ENCODE measurements at places on chromosomes 5 and 9.

DNA sequence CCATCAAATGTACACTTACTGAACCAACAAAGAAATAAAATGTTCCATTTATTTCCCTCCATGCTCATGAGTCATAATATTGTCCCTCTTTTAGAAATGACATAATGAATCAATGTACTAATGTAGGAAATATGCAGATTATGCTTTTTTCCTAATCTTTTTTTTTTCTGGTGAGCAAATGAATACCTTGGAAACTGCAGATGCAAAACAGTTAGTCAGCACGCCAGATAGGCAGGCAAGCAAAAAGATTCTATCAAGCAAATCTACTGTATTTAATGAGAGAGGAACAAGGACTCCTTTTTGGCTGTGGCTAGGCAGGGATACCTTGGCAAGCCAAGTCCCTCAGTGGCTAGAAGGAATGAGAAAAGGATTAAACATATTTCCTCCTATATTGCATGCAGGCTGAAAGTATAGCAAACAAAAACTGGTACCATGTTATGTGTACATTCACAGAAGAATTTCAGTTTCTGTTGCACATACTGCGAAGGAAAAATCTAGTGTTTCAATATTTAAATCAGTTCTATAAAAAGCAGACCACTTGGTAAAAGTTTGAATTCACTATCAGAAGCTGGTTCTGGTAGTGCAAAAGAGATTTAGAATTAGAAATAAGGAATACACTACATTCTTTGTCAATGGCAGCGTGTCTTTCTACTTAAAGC lies 605.4 kb downstream of the TLE1 start:
- DNase-seq, result no peak

DNA sequence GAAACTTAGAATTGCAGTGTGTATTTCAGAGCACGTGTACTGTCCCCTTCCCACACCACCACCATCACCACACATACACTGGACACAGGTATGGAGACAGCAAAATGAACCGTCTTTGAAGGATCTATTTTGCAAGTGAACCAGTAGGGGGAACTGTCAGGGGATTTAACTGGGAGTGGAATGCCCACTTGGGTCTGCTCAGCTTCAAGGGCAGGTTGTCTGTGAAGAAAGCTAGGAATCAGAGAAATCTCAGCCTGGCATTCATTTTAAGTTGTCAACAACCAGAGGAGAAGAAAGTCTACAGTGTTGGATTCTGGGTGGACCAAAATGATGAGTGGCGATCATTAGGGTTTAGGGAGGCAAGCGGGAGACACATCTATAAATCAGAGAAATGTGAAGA lies 147.0 kb downstream of the DCP2 start:
- no peak for DNase-seq

- no peak for DNase-seq
These were observed 7.9 kb downstream of the CMYA5 start for GRCh38 chr5:79697222-79698170.

DNA sequence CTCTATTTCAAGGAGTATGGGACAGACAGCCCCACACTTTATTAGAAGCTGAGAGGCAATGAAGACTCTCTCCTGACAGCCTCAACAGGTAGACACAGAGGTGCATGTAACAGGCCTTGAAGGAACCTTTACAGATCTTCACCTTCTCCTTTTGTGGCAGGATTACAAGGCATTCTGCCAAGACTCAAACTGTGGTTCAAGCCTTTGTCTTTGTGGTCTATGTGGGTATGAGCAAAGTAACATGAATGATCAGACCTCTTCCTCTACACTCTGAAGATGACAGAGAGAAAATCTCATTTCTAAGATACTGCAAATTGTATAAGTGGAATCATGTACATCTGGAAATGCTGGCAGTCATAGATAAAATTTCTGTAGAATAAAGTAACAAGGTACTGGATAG lies 346.9 kb downstream of the CDH9 start:
- DNase-seq, result no peak

GRCh38 chr9:71662082-71662481 lies 106.2 kb downstream of the CEMIP2 start:
- DNase-seq, result no peak

- DNase-seq, result no peak
These were observed 223.3 kb downstream of the NDUFS4 start for GRCh38 chr5:53783624-53784228.

GRCh38 chr9:75061169-75061568 lies 26.8 kb downstream of the NMRK1 start:
- DNase-seq, result no peak

DNA sequence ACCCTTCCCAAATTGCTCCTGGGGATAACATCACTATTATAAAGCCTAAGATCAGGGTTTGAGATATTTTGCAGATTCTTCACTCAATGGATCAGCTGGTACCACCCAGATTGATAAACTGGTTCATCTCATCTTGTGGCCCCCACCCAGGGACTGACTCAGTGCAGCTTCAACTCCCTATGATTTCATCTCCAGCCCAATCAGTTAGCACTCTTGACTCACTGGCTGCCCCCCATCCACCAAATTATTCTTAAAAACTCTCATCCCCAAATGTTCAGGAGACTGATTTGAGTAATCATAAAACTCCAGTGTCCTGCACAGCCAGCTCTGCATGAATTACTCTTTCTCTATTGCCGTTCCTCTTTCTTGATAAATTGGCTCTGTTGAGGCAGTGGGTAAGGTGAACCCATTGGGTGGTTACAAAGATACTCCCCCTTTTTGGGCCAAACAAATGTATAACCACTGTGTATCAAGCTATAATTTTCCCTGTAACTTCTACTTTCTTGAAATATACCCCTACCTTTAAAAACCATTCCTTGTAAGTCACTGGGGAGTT lies 263.3 kb upstream of the IL12B start:
- no peak for DNase-seq

DNA sequence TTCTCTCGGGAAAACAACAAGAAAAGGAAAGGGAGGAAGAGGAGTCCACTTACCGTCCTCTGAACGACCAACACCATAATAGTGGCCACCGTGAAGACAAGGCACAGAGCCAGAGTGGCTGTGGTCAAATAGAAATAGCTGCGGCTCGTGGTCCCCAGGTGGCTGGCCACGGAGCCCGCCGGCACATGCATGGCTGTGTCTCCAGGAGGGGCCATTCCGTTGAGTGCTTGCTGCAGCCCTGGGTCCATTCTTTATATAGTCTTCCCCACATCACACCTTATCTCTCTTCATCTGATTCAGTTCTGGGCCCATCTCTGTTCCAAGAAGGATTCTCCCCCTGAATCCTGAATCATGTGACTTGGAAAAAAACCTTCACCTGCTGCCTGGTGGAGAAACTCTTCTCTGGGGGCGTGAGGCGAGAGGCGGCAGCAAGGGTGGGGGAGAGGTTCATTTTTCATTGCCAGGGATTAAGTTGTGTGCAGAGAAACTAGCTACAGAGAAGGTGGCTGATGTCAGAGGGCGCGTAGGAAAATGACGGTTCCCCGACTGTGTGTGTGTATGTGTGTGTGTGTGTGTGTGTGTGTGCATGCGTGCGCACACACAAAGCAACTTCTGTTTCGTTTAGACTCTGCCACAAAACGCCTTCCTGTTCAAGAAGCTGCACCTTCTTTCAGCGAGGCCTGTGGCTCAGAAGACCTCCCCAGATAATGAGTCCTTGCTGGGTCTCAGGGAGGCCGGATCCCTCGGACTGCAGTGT lies at the start of gene TNFSF8:
Gene TNFSF8, minus strand, starts transcription at position 536 of the 757 bp plus-strand sequence. Its CDS starts 288 bp downstream, at position 248.
- peak; percentile 76 for DNase-seq

DNA sequence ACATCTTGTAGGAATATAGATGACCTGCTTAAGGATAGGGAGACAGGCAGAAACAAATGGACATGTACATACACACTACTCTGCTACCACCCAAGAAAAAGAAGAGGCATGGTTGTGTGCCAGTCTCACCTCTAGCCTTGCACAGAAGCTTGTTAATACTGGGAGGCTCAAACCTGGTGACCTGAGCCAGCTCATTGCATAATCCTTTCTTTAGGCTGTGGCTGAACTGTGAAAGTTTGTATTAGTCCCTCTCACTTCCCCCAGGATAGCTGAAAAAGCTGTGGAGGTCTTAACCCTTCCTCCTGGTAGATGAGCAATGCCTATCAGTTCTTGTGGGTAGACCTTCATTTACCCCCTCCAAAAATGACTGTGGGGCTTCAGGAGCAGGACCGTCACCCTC lies 28.7 kb downstream of the TPD52L3 start:
- DNase-seq, result no peak

- DNase-seq, result no peak
These were observed 8.0 kb downstream of the BRD3 start for GRCh38 chr9:134059661-134060395.

GRCh38 chr5:168892618-168893186 lies 313.5 kb upstream of the PANK3 start:
- DNase-seq, result no peak

DNA sequence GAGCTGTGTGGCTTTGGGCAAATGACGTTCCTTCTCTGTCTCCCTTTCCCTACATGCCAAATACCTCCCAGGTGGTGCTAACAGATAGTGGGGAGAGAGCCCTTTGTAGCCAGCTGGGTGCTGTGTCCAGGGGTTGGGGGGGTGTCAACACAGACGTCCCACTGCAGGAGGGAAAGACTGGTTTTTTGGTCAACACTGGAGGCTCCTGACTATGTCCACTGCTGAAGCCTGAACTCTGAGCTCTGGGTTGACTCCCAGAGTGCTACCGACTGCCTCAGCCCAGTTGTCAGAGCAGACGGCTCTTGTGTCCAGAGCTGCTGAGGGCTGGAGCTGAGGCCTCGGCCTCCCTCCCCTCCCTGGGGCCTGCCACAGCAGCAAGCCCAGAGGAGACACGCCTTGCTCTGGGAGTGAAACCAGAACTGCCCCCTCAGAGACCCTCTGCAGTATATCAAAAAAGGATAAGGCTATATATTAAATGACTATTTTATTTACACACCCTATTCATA lies 14.8 kb upstream of the SLC25A51 start:
- DNase-seq, result no peak

DNA sequence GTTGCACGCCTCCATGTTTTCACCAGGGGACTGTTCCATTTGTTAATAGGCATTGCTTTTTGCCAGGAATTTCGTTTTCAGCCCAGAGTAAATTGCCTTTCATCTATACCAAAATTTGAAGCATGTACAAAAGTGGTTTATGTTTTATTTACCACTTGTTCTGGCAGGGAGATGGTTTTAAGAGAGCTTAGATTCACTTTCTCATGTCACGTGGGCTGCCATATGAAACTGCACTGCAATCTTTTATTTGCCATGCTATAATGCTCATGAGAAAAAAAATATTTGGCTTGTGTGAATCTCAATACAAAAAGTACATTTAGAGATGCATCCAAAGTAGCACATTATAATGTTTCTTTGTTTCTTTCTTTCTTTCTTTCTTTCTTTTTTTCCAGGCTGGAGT lies 284.1 kb upstream of the GRIA1 start:
- no peak for DNase-seq

DNA sequence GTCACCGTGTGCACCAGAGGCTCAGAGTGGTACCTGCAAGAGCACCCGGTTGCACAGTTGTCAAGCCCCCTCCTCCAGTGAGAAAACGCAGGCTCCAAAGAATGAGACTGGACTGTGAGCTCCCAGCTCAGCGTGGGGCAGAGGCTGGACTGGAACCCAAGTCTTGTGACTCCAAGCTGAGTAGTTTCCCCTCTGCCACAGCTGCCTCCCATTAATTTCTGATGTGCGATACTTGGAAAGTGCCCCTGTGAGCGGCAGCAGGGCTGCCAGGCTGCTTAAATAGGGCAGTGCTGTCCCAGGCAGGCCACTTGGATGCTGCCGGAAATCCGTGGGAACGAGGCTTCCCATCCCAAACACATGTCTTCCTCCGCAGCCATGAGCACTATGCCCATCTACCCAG lies 62.2 kb upstream of the ANGPTL2 start:
- DNase-seq, result no peak

DNA sequence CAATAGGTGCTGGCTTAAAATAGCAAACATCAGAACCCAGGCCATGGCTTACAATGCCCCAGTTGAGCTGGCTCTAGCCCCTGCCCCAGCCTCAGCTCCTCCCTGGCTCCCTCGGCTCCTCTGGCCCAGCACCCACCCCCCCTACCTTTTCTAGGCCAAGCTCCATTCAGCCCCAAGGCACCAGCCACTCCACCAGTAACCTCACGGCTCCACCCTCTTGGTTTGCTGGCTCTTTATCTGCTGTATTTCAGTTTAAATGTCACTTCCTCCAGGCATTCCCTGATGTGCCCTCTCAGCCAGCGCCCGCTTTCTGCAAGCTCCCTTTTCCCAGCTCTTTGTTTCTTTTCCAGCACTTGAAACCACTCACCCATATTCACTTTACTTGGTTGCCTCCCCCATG lies 10.6 kb downstream of the C1QTNF2 start:
- no peak for DNase-seq

DNA sequence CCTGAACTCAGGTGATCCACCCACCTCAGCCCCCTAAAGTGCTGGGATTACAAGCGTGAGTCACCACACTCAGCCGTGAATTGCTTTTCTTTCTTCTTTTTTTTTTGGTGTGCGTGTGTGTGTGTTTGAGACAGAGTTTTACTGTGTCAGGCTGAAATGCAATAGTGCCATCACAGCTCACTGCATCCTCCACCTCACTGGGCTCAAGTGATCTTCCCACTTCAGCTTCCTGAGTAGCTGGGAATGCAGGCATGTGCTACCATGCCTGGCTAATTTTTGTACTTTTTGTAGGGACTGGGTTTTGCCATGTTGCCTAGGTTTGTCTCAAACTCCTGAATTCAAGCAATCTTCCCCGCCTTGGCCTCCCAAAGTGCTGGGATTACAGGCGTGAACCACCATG lies 113.7 kb upstream of the HAPLN1 start:
- DNase-seq, result no peak

DNA sequence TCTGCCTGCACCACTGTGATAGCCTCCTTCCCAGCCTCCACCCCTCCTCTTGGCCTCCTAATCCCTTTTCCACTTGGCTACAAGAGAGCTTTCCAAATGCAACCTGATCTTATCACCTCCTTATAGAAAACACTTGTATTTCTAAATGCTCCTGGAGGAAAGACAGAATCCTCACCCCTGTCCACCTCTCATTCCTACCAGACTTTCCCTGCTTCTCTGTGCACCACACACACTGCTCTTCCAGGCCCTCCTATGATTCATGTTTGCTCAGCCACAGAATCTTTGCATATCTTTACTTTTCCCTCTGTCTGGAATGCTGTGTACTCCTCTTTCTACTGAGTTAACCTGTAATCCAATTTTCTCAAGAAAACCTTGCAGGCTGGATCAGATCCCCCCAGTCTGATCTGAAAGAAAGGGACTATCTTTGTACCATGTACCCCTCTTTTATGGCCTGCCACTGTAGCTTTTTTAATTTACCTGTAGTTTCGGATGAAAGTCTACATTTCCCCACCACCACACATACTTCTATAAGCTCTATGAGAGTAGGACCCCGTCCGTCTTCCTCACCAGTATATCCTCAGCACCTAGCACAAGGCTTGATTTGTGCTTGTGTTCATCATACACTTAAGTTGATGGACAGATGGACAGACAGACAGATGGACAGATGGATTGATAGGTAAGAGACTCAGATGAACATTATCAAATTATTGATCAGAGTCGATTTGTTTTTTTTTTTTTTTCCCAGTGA lies 95.3 kb downstream of the GALNT10 start:
- no peak for DNase-seq

- DNase-seq, result no peak
These were observed 181.9 kb downstream of the TMEM232 start for GRCh38 chr5:110544603-110545002.

GRCh38 chr5:58069846-58070245 lies 390.0 kb downstream of the PLK2 start:
- no peak for DNase-seq

Measured in activated CD8-positive, alpha-beta memory T cell treated with anti-CD3 and anti-CD28 coated beads, Interleukin-2, amount 50 U/mL, for 4 hours (primary cell).